ENCODE measurements at places on chromosomes 1 and 21.

DNA sequence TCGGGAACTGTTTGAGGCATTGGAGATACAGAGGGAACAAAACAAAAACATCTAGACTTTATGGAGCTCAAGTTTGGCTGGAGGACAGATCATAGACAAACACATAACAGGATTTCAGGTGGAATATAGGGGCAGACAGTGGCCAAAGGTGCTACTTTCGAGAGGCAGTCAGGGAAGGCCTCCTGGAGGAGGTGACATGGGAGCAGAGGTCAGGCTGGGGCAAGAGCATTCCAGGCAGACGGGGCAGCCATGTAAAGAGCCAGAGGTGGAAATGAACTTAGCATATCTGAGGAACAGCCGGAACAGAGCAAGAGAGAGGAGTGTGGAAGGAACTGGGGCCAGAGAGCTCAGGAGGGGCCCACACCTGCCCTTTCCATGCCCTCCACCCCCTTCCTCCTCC is 122.3 kb downstream of the DMRTB1 start:
- no peak for DNase-seq

GRCh38 chr1:171811672-171812071 is 29.6 kb upstream of the DNM3 start:
- DNase-seq = no peak

DNA sequence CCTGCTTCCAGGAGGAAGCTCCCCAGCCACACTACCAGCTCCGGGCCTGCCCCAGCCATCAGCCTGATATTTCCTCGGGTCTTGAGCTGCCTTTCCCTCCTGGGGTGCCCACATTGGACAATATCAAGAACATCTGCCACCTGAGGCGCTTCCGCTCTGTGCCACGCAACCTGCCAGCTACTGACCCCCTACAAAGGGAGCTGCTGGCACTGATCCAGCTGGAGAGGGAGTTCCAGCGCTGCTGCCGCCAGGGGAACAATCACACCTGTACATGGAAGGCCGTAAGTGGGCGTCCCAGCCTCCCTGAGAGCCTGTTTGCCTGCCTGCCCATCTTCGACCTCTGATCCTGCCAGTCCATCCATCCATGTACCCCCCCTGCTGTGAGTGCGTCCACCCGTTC is 3.6 kb downstream of the ECM1 start:
- peak; percentile 48 for DNase-seq

- DNase-seq = no peak
Observed at GRCh38 chr1:242011894-242012660, 13.2 kb upstream of the MAP1LC3C start.

Data from NCI-H2107 (cell line).